ENCODE measurements at places on chromosomes 1 and 21.

GRCh38 chr1:49213301-49213700, 436.6 kb upstream of the BEND5 start:
- DNase-seq: no peak

- DNase-seq: no peak
These were observed 182.9 kb downstream of the OMA1 start for GRCh38 chr1:58363585-58363984.

DNA sequence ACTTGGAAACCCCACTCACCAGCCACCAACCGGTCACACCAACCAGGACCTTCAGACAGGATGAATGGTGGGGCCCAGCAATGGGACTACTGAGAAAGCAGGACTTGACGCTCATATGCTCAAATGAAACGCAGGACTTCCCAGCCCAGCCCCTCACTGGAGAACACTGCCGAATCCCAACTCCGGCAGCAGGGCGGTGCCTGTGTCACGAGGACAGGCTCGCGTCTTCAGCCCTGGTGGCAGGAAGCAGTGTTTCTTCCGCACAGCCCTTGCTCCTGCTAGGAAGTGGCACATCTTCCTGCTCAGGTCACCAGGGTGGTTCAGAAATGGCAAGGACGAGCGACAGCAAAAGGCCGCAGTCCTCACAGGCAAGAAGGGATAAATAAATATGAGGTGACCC, 38.9 kb downstream of the CD58 start:
- no peak for DNase-seq

- peak; percentile 13 for DNase-seq
These were observed 46.2 kb downstream of the SYT2 start for GRCh38 chr1:202664083-202664482.

GRCh38 chr1:153921803-153922075, 1.0 kb downstream of the GATAD2B start:
- DNase-seq: no peak
